ENCODE measurements at places on chromosomes 1 and 21.

DNA sequence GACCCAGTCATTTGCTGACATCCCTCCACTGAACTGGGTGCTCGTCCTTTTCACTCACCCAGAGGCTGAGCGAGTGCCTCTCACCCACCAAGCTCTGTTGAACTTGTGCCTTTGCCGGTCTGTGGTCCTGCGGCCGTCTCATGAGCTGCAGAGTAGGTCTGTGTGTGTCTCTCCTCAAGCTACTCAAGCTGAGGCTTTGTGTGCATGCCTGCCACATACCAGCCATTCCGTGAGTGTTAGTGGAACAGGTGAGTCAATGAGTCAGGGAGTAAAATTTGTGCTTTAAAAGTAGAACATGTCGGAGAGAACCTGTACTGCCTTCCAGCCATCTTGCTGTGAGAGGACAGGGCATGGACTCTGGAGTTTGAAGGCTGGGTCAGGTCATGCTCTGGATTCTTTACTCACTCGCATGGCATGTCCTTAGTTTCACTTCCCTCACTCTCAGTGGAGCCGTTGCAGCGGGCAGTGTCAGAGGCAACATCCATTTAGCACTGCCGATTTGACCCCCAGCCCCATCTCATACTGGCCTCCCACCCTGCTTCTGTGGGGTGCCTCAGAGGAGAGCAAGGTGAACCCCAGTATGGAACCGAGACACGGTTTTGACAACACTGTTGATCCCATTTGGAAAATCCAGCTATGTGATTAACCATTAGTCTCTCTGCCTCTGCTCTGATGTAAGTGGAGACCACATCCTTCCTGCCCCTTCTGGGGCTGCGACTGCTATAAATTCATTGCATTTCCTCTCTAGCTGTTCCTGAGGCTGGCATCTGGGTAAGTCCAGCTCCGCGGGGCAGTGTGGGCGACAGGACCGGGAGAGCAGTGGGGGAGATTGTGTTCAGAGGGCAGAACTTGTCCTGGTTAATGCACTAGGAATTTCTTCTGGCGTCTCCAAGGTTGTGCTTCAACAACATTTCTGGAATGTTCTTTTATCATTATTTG, at the start of gene NLRP3:
Gene NLRP3, plus strand, starts transcription at position 751 of the 939 bp plus-strand sequence. CDS start 2,628 bp downstream, outside the sequence.
- no peaks in the 10 kb centered on the region for H3K27me3 ChIP-seq
- DNase-seq, result no peak
- no peaks in the 10 kb centered on the region for H3K4me1 ChIP-seq
- no peak within 1 kb of the TSS for H3K27ac ChIP-seq

DNA sequence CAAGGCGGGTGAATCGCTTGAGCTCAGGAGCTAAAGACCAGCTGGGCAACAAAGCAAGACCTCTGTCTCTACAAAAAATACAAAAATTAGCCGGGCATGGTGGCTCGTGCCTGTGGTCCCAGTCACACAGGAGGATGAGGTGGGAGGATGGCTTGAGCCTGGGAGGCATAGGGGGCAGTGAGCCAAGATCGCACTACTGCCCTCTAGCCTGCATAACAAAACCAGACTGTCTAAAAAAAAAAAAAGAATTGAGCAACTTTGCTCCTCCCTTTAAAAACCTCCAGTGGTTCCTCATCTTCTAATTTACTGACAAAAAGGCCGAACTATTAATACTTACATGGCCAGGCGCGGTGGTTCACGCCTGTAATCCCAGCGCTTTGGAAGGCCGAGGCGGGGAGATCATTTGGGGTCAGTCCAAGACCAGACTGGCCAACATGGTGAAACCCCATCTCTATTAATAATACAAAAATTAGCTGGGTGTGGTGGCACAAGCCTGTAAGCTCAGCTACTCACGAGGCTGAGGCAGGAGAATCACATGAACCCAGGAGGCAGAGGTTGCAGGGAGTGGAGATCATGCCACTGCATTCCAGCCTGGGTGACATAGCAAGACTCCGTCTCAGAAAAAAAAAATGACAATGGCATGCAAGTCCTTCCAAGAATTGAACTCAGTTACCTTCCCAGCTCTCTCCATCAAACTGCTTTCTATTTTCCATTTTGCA, 4.4 kb downstream of the ACBD3 start:
- no peak overlapping the region for H3K4me3 ChIP-seq
- no peaks in the 10 kb centered on the region for H3K36me3 ChIP-seq
- no peaks in the 10 kb centered on the region for H3K4me1 ChIP-seq
- no peaks in the 10 kb centered on the region for H3K27me3 ChIP-seq

DNA sequence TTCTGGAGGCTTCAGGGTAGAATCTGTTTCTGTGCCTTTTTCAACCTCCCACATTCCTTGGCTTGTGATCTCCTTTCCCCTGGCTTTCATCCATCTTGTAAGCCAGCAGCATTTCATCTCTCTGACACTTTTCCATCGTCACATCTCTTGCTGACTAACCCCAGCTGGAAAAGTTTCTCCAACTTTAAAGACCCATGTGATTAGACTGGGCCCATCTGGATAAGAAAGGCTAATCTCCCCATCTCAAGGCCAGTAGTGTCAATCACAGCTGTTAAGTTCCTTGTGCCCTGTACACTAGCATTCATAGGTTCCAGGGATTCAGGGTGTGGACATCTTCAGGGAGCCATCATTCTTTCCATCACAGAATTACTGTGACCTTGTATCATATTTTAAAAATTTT, 452.1 kb downstream of the TTLL7 start:
- no peaks in the 10 kb centered on the region for H3K4me1 ChIP-seq
- no peaks in the 10 kb centered on the region for H3K36me3 ChIP-seq
- no peaks in the 10 kb centered on the region for H3K27me3 ChIP-seq
- DNase-seq, result no peak
- H3K27ac ChIP-seq, result no peak overlapping the region

- no peaks in the 10 kb centered on the region for H3K4me1 ChIP-seq
- H3K4me3 ChIP-seq, result no peak overlapping the region
- no peaks in the 10 kb centered on the region for H3K27me3 ChIP-seq
- H3K27ac ChIP-seq, result no peak overlapping the region
- no peaks in the 10 kb centered on the region for H3K36me3 ChIP-seq
These were observed 2.1 kb upstream of the KCNAB2 start for GRCh38 chr1:6043561-6043960.

GRCh38 chr1:103197216-103197615, 88.9 kb upstream of the COL11A1 start:
- H3K27me3 ChIP-seq, result no peaks in the 10 kb centered on the region
- no peaks in the 10 kb centered on the region for H3K36me3 ChIP-seq
- no peak for DNase-seq
- H3K27ac ChIP-seq, result no peak overlapping the region
- no peaks in the 10 kb centered on the region for H3K4me1 ChIP-seq

GRCh38 chr21:45192332-45192731, 95.4 kb downstream of the POFUT2 start:
- H3K36me3 ChIP-seq, result no peaks in the 10 kb centered on the region
- H3K4me1 ChIP-seq, result no peaks in the 10 kb centered on the region
- H3K27ac ChIP-seq, result no peak overlapping the region
- no peaks in the 10 kb centered on the region for H3K27me3 ChIP-seq
- no peak for DNase-seq
- H3K4me3 ChIP-seq, result no peak overlapping the region

DNA sequence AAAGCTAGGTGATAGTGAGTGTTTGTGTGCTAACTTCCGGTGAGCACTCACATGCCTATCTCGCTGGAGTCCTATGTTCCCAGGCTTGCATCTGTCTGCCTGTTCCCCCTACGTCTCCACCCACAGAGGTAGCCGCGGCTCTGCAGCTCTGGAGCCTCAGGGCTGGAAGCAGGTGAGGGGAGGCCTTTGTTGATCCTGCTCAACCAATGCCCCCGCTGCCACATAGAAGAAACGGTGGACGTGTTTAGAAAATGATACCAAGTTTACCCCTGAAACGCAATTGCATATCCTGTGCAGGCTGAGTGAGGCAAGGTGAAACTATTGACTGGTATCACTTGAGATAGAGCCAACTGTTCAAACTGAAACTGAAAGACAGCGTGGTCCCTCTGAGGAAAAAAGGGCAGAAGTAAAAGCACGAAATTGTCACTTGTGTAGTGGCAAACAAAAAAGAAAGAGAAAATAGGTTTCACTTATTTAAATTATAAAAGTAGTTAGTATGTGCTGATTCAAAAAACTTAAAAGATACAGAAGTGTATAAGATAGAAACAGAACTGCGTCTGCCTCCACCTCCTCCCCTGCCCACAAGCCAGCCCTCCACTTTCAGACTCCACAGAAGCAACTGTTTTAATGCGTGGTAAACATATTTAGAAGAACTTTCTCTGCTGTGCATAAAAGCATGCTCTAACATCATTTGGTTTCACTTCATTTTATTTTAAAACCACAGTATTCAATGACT, 38.6 kb upstream of the ETS2 start:
- no peak overlapping the region for H3K27ac ChIP-seq
- no peak overlapping the region for H3K4me3 ChIP-seq
- no peak for DNase-seq
- no peaks in the 10 kb centered on the region for H3K27me3 ChIP-seq
- H3K4me1 ChIP-seq, result no peaks in the 10 kb centered on the region

GRCh38 chr1:233033361-233033760, 83.0 kb downstream of the NTPCR start:
- no peaks in the 10 kb centered on the region for H3K27me3 ChIP-seq
- H3K36me3 ChIP-seq, result no peaks in the 10 kb centered on the region
- H3K27ac ChIP-seq, result no peak overlapping the region
- no peak overlapping the region for H3K4me3 ChIP-seq

DNA sequence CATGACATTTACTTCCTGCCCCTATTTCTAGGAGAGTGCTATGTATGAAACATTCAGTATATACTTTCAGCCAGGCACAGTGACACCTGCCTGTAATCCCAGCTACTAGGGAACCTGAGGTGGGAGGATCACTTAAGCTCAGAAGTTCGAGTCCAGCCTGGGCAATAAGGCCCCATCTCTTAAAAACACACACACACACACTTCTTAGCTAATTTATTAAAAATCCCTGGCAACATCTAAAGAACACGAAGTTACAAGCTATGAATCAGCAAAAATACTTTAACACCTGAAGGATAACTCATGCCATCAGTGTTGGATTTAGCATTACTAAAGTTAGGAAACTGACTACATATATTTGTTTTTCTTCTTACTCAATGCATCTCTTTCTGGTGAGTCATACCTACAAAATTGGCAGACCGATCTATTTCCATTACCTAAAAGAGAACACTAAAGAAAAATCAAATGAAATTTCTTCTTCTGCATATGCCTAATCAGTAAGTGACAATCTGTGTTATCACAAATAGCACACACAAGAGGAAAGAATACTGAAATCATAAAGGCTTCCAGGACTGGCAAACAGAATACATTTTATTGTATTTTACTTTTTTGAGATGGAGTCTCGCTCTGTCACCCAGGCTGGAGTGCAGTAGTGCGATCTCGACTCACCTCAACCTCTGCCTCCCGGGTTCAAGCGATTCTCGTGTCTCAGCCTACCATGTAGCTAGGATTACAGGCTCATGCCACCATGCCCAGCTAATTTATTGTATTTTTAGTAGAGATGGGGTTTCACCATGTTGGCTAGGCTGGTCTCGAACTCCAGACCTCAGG, 41.4 kb downstream of the RNF115 start:
- peak overlapping the region; percentile 10 for H3K4me3 ChIP-seq
- DNase-seq, result no peak
- peak overlapping the region; percentile 85 for H3K27ac ChIP-seq
- no peaks in the 10 kb centered on the region for H3K27me3 ChIP-seq
- no peaks in the 10 kb centered on the region for H3K4me1 ChIP-seq
- no peaks in the 10 kb centered on the region for H3K36me3 ChIP-seq

GRCh38 chr1:21059021-21059420, 117.7 kb downstream of the EIF4G3 start:
- no peaks in the 10 kb centered on the region for H3K4me1 ChIP-seq
- no peaks in the 10 kb centered on the region for H3K36me3 ChIP-seq

DNA sequence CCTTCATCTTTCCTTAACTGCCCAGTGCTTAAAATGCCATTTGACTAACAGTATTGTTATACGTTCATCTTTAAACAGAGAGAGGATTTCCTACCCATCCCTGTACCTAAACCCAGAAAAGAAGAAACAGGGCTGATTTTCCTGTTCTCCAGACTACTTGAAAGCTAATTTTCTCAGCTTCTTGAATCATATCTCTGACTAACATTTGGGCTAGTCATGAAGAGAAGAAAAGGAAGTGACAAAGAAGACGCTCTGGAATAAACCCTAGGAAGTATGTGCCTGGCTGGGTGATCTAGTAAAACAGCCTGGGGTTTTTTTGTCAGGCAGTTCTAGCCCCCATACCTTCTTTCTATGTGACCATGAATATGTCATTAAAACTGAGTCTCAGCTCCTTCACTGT, 44.8 kb upstream of the SGIP1 start:
- H3K27me3 ChIP-seq, result no peaks in the 10 kb centered on the region
- no peaks in the 10 kb centered on the region for H3K36me3 ChIP-seq
- DNase-seq, result no peak
- H3K27ac ChIP-seq, result no peak overlapping the region

DNA sequence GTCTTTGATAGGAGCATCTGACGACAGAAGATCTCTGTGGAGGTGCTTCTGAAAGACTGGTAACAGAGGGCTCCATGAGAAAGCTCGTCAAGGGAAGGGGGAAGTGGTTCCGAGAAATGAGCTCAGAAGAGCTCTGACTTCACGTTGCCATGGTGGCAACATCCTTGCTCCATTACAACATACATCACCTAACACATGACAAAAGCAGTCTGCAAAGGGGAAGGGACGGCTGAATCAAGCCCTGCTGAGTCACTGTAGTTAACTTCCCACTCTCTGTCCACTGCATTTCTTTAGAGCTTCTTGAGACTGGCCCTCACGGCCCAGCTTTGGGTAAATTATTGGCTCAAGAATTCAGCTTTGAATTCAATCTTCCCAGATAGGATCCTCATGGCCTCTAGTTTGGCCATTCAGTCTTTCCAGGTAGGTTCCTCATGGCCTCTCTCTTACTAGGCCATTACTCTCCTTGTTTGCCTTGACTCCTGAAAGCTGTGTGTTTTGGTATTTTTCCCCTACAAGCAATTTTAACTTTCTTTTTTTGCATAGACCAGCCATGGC, 88.0 kb upstream of the ZNF648 start:
- H3K27ac ChIP-seq, result no peak overlapping the region
- DNase-seq, result peak; percentile 23
- H3K4me1 ChIP-seq, result peaks cover 9% of the 10 kb centered on the region
- H3K27me3 ChIP-seq, result no peaks in the 10 kb centered on the region
- H3K36me3 ChIP-seq, result no peaks in the 10 kb centered on the region

Measured in uterus (tissue), 4 donors.